ENCODE measurements at places on chromosomes 16 and 17. TPM values are rescaled to one million over a fixed set of nuclear protein-coding genes. Genes with fewer than 3 reads are reported as not detected.

GRCh38 chr17:46035112-46035818, 36.2 kb downstream of the STH start:
- no peak for DNase-seq

DNA sequence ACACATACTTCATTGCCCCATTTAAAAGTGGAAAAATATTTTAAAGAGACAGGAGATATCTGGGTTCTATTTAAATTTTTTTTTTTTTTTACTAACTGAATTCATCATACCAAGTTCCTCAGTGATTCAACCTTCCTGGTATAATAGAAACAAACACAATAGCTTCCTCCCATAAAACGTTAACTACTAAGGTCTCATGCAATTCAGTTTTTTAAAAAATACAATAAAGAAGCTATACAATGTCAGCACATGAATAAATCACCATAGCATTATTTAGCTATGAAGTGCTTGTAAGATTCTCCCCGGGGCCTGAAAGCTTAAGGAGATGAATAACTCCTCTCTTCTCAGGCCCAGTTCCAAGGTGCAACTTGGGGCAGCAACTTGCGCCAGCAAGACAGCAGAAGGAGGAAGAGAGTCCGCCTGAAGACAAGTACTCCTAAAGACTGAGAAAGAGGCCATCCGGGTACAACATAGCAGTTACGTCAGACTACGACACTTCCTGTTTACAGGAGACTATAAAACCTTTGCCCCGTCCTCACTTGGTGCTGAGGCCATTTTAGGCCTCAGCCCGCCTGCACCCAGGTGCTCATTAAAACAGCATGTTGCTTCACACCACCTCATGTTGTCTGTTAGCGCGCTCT, 81.5 kb downstream of the MYO1D start:
- DNase-seq: no peak

DNA sequence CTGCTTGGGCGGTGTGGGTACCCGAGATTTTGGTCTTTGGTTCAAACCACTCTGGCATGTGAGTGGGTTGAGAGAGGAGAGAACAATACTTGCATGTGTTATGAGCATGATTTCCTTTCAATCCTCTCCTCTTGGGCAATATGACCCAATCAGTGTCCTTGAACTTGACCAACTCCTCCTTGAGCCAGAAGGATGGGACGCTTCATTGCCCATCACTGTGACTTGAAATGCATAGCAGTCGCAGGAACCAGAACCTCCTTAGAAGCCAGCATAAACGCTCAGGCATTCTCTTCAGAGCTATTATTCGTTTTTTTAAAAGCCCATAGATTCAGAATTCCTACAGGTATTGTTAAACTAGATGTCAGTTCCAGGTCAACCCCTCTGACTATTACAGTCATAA, 367.4 kb downstream of the HAPSTR1 start:
- DNase-seq: no peak

GRCh38 chr17:9842057-9842758, 16.5 kb downstream of the GLP2R start:
- DNase-seq: no peak

Gene IL17C
- total RNA-seq: not detected

Gene SLC16A13
- 1.8 TPM for total RNA-seq

- DNase-seq: no peak
These were observed 142.2 kb downstream of the ABCA8 start for GRCh38 chr17:68812876-68813584.

GRCh38 chr17:66527335-66527734, 224.9 kb downstream of the PRKCA start:
- no peak for DNase-seq

Gene CDRT15L2
- total RNA-seq: not detected

- DNase-seq: no peak
These were observed 19.8 kb upstream of the ABCA5 start for GRCh38 chr17:69346766-69347165.

Gene MYH3
- 0.43 TPM for total RNA-seq

DNA sequence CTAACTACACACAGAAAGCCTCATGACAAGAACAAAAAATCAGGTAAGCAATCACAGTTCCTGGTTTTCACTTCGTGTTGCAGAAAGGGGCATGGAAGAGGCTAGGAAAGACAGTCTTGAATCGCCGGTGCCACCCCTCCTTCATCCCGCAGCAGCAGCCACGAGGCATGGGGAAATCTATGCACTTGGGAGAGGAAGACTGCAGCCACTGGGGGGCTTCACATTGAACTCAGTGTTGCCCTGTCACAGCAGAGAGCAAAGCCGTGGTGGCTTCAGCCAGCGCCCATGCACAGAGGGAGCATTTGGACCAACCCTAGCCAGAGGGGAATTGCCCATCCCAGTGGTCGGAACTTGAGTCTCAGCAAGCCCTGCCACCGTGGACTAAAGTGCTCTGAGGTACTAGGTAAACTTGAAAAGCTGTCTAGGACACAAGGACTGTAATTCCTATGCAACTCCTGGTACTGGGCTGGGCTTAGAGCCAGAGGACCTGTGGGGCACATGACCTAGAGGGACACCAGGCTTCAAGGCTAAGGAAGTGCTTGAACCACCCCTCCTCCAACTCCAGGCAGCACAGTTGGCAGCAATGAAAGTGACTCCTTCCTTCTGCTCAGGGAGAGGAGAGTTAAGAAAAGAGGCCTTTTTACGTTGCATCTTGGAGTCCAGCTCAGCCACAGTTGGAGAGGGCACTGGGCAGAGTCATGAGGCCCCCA, 35.2 kb upstream of the ATP2C2 start:
- no peak for DNase-seq

GRCh38 chr17:62032480-62032879, 32.6 kb downstream of the MED13 start:
- DNase-seq: no peak

DNA sequence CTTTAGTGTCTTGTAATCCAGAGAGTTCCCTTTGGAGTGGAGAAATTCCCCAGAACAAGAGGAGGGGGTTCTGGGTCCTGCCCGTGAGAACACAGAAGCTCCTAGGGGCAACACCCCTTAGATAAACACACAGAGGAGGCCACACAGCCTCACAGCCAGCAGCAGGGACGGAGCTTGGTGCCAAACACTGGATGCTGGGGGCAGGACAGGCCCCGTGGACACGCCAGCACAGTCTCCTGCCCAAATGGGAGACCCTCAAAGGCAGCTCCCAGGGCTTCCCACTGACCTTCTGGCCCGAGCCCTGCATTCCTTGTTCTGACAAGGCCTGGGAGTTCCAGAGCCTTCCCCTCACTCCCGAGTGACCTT, 31.8 kb upstream of the JPH3 start:
- DNase-seq: no peak

GRCh38 chr17:73722165-73722564, 77.9 kb upstream of the SDK2 start:
- DNase-seq: no peak

All from Right ventricle myocardium inferior (tissue), 1 donor.